Mesangial cell (primary cell): ENCODE measurements at places on chromosomes 6 and 20. TPM values are rescaled to one million over a fixed set of nuclear protein-coding genes. Genes with fewer than 3 reads are reported as not detected.

The BTN1A1 gene
- 0.16 TPM in 1 of 2 replicates, not detected in the other for total RNA-seq

The ADAM33 gene
- total RNA-seq = 0.33 and 2.2 TPM in 2 replicates

The KHDC1L gene
- 0.33 TPM in 1 of 2 replicates, not detected in the other for total RNA-seq

The SLC52A3 gene
- not detected in 2 replicates for total RNA-seq

The ANKRD6 gene
- 2.9 and 3.5 TPM in 2 replicates for total RNA-seq

The APMAP gene
- 104 and 111 TPM in 2 replicates for total RNA-seq

The GMDS gene
- total RNA-seq = 15.2 and 17.7 TPM in 2 replicates
